ENCODE measurements at places on chromosomes 12 and 14. TPM values are rescaled to one million over a fixed set of nuclear protein-coding genes. Genes with fewer than 3 reads are reported as not detected.

The ZNF705A gene
- not detected for total RNA-seq

The TMEM63C gene
- 0.10 TPM for total RNA-seq

The KRT6C gene
- not detected for total RNA-seq

The AKAP6 gene
- total RNA-seq: 0.77 TPM

The RTL1 gene
- total RNA-seq: not detected

The WDR89 gene
- total RNA-seq: 21.3 TPM

The SENP1 gene
- total RNA-seq: 30.4 TPM

The ACRBP gene
- 2.4 TPM for total RNA-seq

The IQSEC3 gene
- 1.3 TPM for total RNA-seq

The ERBB3 gene
- 1.7 TPM for total RNA-seq

The TMEM132D gene
- not detected for total RNA-seq

The CPNE6 gene
- not detected for total RNA-seq

The PPFIBP1 gene
- 17.7 TPM for total RNA-seq

The LHX5 gene
- not detected for total RNA-seq

The LRTM2 gene
- total RNA-seq: not detected

The C12orf54 gene
- not detected for total RNA-seq

The PLEKHG3 gene
- 31.1 TPM for total RNA-seq

The KITLG gene
- 0.10 TPM for total RNA-seq

The PZP gene
- not detected for total RNA-seq

The OR6C68 gene
- not detected for total RNA-seq

The RNF212B gene
- total RNA-seq: not detected

The ADSS1 gene
- 0.96 TPM for total RNA-seq

The ASPG gene
- total RNA-seq: not detected

The SPRYD3 gene
- total RNA-seq: 25.5 TPM

The PRPF40B gene
- total RNA-seq: 13.0 TPM

The TMEM119 gene
- 0.63 TPM for total RNA-seq

The OR10G2 gene
- not detected for total RNA-seq

The CELA1 gene
- 0.23 TPM for total RNA-seq

The SLC38A4 gene
- not detected for total RNA-seq

The ZC3H10 gene
- total RNA-seq: 8.3 TPM

The RDH11 gene
- 48.5 TPM for total RNA-seq

The LEMD3 gene
- total RNA-seq: 47.3 TPM

Measured in activated naive CD4-positive, alpha-beta T cell treated with anti-CD3 and anti-CD28 coated beads, Interleukin-2, amount 10 ng/mL, durations not matched to agents 5 hours and 36 hours (primary cell).